IPS DF 6.9 (cell line): ENCODE measurements at places on chromosomes 13 and 19.

- H3K27me3 ChIP-seq = no peaks in the 10 kb centered on the region
- no peak for DNase-seq
- no peaks in the 10 kb centered on the region for H3K36me3 ChIP-seq
- no peak overlapping the region for H3K27ac ChIP-seq
- H3K4me3 ChIP-seq = no peak overlapping the region
- H3K4me1 ChIP-seq = no peaks in the 10 kb centered on the region
Measured at GRCh38 chr13:48230541-48230940, 2.5 kb upstream of the ITM2B start.

DNA sequence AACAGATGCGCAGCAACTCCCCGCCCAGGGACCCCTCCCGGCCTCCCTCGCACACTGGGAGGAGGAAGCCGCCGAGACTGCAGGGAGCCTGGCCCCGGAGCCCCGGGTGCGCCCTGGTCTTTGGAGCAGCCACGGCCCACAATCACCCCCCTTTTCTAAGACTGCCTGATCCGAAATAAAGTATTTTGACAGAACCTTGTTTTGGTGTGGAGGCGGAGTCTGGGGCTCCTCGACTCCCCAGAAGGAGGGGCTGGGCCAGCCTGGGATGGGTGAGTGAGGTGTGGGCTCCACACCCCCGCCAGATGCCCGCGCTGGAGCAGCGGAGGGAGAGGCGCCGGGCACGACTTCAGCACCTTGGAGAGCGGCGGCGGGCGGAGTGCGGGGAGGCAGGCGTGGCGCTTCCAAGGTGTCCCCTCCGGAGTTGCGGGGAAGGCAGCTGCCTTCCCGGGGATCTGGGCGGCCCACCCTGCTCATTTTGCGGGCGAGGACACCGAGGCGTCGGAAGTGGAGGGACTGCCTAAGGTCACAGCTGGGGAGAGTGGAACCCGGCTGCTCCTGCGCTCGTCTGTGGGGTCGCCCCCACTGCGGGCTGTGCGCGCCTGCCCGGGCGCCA lies 9.4 kb downstream of the SIRT6 start:
- H3K4me1 ChIP-seq = no peaks in the 10 kb centered on the region; the same call in 1 of the 2 replicates
- H3K36me3 ChIP-seq = 0 out of 2 replicates have a peak, but pooled peaks cover 2% of the 10 kb centered on the region
- no peaks in the 10 kb centered on the region for H3K27me3 ChIP-seq
- H3K4me3 ChIP-seq = no peak overlapping the region
- no peak for DNase-seq

- no peak for DNase-seq
- no peaks in the 10 kb centered on the region for H3K27me3 ChIP-seq
- H3K27ac ChIP-seq = no peak overlapping the region
- H3K4me3 ChIP-seq = no peak overlapping the region
- peaks cover 2% of the 10 kb centered on the region; the same call in 1 of the 2 replicates for H3K4me1 ChIP-seq
Measured at GRCh38 chr19:19420570-19421298, 15.3 kb downstream of the GATAD2A start.

DNA sequence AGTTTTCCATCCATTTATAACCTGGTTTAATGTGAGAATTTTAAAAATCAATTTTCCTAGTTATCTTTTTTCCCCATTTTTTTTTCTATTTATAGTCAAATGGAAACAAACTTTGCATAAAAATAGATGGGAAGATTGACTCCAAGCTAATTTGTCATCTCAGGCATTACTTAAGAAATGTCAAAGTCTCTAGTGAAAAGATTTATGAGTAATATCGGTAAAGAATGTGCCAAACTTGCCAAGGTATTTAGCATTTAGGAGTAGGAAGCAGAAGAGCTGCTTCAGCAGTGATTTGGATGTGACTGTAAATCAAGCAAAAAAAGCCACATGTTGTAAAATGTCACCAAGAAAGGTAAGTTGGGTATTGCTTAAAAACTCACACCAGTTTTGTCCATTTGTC lies 108.6 kb downstream of the LACC1 start:
- peaks cover 2% of the 10 kb centered on the region; the same call in 1 of the 2 replicates for H3K4me1 ChIP-seq
- no peaks in the 10 kb centered on the region for H3K27me3 ChIP-seq
